ENCODE measurements at places on chromosomes 5 and 9. TPM values are rescaled to one million over a fixed set of nuclear protein-coding genes. Genes with fewer than 3 reads are reported as not detected.

DNA sequence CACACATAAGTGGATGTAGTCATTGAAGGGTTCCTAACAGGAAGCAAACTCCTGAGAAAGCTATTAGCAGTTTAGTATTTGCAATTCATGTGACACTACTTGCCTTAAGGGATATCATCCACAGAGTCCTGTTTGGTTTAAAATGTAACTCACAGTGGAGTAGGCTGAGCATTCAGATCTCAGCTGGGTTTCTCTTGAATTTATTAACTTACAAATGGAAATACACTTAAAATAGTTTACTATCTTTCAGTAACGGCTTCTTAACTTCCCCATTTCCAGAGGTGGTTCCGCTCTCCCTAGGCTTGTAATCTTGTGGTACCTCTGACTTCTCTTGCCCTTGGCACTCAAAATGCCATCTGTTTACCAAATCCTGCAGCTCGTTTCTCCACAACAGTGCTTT is 660.7 kb upstream of the ADAMTS16 start:
- no peak for DNase-seq

DNA sequence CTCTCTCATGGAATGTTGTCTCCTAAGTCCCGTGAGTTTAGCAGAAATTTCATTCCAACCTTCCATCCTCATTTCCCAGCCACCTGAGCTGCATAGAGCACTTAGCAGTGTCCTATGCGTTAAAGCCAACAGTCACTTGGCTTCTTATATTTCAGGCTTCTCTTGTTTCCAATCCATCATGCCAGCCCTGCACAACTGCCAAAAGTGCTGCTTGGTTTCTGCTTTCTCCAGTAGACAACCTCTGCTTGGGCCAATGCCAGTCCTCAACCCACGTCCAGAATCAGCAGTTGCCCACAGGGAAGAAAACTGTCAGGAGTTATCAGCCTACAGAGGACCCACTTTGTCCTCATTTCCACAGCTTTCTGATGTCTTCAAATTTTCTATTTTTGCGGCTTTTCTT is 42.5 kb downstream of the KCNIP1 start:
- DNase-seq, result no peak

- DNase-seq, result no peak
These were observed 1.1 kb downstream of the CNOT6 start for GRCh38 chr5:180495292-180495691.

GLRA1 gene
- polyA plus RNA-seq, result not detected

PIGO gene
- polyA plus RNA-seq, result 25.8 TPM

PTTG1 gene
- polyA plus RNA-seq, result 70.6 TPM
